ENCODE measurements at places on chromosomes 7 and 10. TPM values are rescaled to one million over a fixed set of nuclear protein-coding genes. Genes with fewer than 3 reads are reported as not detected.

The SSC4D gene
- total RNA-seq, result 1.4 TPM

The HOGA1 gene
- total RNA-seq, result 2.6 TPM

The PDE6C gene
- total RNA-seq, result not detected

The HECW1 gene
- 17.2 TPM for total RNA-seq

The PLAC9 gene
- not detected for total RNA-seq

The GPR15LG gene
- not detected for total RNA-seq

The DENND11 gene
- 6.2 TPM for total RNA-seq

The NFE2L3 gene
- 8.1 TPM for total RNA-seq

The MTURN gene
- 6.1 TPM for total RNA-seq

The GATA3 gene
- total RNA-seq, result 4.9 TPM

The AP3M1 gene
- total RNA-seq, result 32.5 TPM

The NUDT13 gene
- 2.6 TPM for total RNA-seq

The C7orf25 gene
- total RNA-seq, result 2.2 TPM

The NKX6-2 gene
- 0.48 TPM for total RNA-seq

The TMEM270 gene
- total RNA-seq, result 0.13 TPM

The TMEM72 gene
- not detected for total RNA-seq

The RGR gene
- not detected for total RNA-seq

The HMX3 gene
- not detected for total RNA-seq

The SPDYE3 gene
- total RNA-seq, result not detected

The MARCHF5 gene
- total RNA-seq, result 35.2 TPM

The ITIH5 gene
- 0.20 TPM for total RNA-seq

The BCAP29 gene
- total RNA-seq, result 43.9 TPM

Measured in A549 treated with Hydrocortisone at 1 μM for 4 hours (cell line).